ENCODE measurements at places on chromosomes 16 and 17.

DNA sequence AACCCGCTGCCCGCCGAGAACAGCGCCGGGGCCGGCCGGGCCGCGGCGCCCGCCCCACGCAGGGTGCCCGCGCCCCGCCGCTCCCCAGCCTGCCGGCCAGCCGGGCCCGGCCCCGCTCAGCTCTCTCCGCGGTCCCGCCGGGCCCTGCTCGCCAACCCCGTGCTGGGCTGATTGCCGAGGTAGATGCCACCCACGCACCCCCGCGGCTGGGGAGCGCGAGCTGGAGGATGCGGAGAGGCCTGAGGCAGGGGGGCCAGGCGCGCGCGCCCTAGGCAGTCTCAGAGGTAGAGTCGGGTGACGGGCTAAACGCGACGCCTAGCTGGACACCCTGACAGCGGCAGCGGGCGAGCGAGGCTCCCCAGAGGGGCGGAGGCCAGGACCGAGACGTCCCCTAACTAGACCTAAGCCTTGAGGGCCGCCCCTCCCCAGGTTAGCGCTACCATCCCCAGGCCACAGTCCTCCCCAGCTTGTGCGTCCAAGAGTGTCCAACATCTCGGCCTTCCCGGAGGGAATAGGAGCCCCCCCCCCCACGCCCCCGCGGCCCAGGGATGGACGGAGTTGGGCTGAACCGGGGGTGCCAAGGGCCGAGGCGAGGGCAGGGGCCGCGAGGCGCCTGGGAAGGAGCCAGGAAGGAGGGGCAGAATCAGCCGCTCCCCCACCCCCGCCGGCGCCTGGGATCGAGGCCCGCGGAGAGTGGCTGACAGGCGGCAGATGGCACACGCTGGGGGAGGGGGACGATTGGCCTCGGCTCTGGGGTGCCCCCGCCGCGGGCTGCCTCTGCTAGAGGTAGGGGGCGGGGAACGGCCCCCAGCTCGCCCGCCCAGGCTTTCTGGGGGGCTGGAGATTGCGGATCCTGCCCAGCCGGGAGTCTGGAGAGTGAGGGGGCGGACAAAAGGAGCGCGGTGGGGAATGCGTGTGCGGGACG, 2.5 kb upstream of the ZNF423 start:
- DNase-seq, result no peak

GRCh38 chr16:19329932-19330331, 44.4 kb downstream of the CLEC19A start:
- DNase-seq, result no peak

GRCh38 chr16:4947722-4948503, 10.2 kb upstream of the SEC14L5 start:
- no peak for DNase-seq

- DNase-seq, result no peak
Measured at GRCh38 chr17:8799570-8800212, 526 bp upstream of the MFSD6L start.

- DNase-seq, result no peak
Measured at GRCh38 chr16:22633280-22633679, 122.6 kb downstream of the NPIPB5 start.

GRCh38 chr16:89141884-89142267, 29.7 kb upstream of the CDH15 start:
- no peak for DNase-seq

GRCh38 chr17:16945663-16946218, 26.2 kb downstream of the TNFRSF13B start:
- no peak for DNase-seq

DNA sequence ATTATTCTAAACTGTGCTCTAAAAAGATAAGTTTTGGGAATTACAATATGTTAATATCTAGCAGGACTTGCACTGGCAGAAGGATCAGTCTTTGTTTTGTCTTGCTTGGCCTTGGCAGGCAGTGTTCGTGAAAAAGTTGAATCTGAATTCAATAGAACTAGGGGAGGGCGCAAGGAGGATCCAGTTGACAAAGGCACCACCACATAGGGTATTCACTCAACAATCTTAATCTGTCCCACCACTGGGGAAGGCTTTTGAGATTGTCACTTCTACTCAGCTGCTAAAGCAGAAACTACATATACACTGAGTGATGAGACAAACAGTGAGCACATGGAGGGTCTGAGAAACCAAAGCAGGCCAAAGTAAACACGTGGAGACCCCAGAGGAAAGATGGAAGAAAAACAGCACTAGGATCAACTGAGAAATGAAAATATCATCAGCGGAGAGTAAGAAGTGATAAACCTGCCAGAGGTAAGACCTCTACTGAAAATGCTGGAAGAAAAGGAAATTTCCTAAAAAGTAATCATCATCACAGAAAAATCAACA, 2.4 kb downstream of the AMFR start:
- DNase-seq, result no peak

DNA sequence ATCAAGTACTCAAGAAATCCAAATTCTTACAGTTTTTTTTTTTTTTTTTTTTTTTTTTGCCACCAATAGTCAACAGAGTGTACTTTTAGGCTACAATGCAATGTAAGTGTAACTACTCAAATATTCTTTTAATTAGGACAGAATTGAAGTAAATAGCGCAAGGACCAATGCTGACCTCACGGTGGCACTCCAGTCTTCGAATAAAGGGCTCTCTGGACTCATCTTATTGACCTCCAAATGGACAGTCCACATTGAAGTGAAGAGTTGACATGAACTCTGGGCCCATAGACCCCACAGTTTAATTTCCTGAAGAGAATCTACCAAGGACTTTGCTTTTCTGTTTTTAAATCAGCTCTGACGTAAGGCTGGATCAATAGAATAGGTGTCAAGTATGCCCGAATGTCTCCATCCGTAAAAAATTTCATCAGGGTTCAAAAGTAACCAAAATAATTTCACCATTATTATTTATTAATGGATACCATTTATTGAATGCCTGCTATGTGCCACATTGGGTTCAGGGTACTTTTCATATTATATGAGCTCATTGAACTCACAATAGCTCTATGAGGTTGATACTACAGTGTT, 7.3 kb upstream of the DDX52 start:
- no peak for DNase-seq
